ENCODE measurements at places on chromosomes 2 and 18. TPM values are rescaled to one million over a fixed set of nuclear protein-coding genes. Genes with fewer than 3 reads are reported as not detected.

ZSWIM2 gene
- polyA plus RNA-seq: 0.02 TPM

DSG1 gene
- 0.05 TPM for polyA plus RNA-seq

GREB1L gene
- 0.23 TPM for polyA plus RNA-seq

RSAD2 gene
- polyA plus RNA-seq: 0.95 TPM

ASB18 gene
- polyA plus RNA-seq: not detected

TSPYL6 gene
- not detected for polyA plus RNA-seq

PTH2R gene
- 0.49 TPM for polyA plus RNA-seq

IHH gene
- polyA plus RNA-seq: not detected

LBH gene
- polyA plus RNA-seq: 4.1 TPM

ALS2 gene
- polyA plus RNA-seq: 4.8 TPM

LOXHD1 gene
- polyA plus RNA-seq: 0.46 TPM

DNA sequence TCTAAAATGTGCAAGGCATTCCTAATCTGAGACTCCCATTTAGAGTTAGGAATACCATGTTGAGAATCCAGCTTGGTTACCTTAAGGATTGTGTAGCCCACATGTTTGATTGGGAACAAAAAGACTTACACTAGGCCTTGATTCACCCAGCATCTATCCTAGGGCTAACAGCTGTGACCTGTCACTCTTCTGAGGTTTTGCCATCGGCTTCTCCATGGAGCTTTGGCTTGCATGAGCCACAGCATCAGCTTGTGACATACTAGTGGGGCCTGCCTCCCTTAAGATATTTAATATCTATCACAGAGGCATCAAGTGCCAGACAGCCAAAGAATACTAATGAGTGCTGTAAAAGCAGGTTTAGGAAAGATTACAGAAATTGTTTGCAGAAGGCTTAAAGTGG is 241.3 kb upstream of the UBE2E3 start:
- DNase-seq: no peak
- H3K27me3 ChIP-seq: peaks cover 3% of the 10 kb centered on the region
- no peaks in the 10 kb centered on the region for H3K4me1 ChIP-seq
- H3K36me3 ChIP-seq: no peaks in the 10 kb centered on the region
- no peak overlapping the region for H3K4me3 ChIP-seq

DNA sequence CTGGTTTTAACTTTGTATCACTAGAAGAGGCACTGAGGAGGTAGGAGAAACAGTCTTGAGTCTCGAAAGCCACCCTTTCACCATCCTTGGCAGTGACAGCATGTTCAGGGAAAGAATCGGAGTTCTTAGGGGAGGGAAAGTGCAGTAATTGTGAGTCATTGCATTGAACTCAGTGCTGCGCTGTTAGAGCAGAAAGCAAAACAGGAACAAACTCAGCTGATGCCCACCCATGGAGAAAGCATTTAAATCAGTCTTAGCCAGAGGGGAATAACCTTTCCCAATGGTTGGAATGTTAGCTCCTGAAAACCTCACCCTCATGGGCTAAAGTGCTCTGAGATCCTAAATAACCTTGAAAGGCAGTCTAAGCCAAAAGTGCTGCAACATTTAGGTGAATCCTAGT is 845.6 kb upstream of the CNTNAP5 start:
- no peak overlapping the region for H3K27ac ChIP-seq
- H3K4me1 ChIP-seq: no peaks in the 10 kb centered on the region
- H3K27me3 ChIP-seq: no peaks in the 10 kb centered on the region
- no peak for DNase-seq
- H3K4me3 ChIP-seq: no peak overlapping the region
- no peaks in the 10 kb centered on the region for H3K36me3 ChIP-seq

- no peaks in the 10 kb centered on the region for H3K36me3 ChIP-seq
- no peak overlapping the region for H3K27ac ChIP-seq
- no peaks in the 10 kb centered on the region for H3K4me1 ChIP-seq
Observed at GRCh38 chr18:50187659-50188058, 7.3 kb downstream of the MYO5B start.

GRCh38 chr18:6486313-6486712 is 71.6 kb upstream of the L3MBTL4 start:
- H3K27ac ChIP-seq: no peak overlapping the region
- H3K27me3 ChIP-seq: no peaks in the 10 kb centered on the region
- H3K4me3 ChIP-seq: no peak overlapping the region
- H3K36me3 ChIP-seq: no peaks in the 10 kb centered on the region
- H3K4me1 ChIP-seq: no peaks in the 10 kb centered on the region

- peak; percentile 56 for DNase-seq
- no peaks in the 10 kb centered on the region for H3K27me3 ChIP-seq
- H3K4me1 ChIP-seq: peaks cover 22% of the 10 kb centered on the region
- peak overlapping the region; percentile 94 for H3K27ac ChIP-seq
- H3K36me3 ChIP-seq: no peaks in the 10 kb centered on the region
Observed at GRCh38 chr2:207768168-207768865, 1.4 kb downstream of the FZD5 start.

DNA sequence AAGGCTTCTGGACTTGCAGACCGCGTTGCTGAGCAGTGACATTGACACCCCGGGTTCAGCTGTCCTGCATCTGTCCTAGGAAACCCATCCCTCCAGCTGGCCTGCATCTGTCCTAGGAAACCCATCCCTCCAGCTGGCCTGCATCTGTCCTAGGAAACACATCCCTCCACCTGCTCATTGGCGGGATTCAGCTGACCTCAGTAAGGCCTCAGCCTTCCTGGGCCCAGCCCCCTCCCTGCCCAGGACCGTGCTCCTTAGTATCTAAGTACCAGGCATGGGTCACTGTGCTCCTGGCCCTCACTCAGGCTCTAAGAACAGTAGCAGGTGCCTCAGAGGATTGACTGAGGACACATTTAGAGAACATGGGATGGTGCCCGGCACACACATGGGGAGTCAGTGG is 1.2 kb downstream of the MLPH start:
- no peak overlapping the region for H3K27ac ChIP-seq
- no peak for DNase-seq
- no peaks in the 10 kb centered on the region for H3K27me3 ChIP-seq
- peaks cover 14% of the 10 kb centered on the region for H3K4me1 ChIP-seq
- H3K36me3 ChIP-seq: no peaks in the 10 kb centered on the region

DNA sequence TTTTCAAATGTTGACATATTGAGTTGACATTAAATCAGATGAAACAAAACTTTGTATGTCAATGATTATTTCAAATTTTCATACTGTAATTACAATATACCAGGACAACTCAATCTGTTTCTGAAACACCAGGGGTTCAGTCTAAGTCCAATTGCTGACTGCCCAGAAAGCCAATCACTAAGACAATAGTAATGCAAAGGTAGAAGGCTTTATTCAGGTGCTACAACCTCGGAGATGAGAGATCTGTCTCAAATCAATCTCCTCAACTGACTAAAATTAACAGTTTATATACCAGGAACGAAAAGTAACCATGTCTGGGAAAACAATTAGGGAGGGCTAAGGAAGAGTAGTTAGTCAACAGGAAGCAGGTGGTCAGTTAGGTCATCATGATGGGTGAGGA is 1400.4 kb downstream of the SUCLG1 start:
- no peaks in the 10 kb centered on the region for H3K36me3 ChIP-seq
- H3K27ac ChIP-seq: no peak overlapping the region
- no peaks in the 10 kb centered on the region for H3K27me3 ChIP-seq
- no peak for DNase-seq
- H3K4me3 ChIP-seq: no peak overlapping the region

DNA sequence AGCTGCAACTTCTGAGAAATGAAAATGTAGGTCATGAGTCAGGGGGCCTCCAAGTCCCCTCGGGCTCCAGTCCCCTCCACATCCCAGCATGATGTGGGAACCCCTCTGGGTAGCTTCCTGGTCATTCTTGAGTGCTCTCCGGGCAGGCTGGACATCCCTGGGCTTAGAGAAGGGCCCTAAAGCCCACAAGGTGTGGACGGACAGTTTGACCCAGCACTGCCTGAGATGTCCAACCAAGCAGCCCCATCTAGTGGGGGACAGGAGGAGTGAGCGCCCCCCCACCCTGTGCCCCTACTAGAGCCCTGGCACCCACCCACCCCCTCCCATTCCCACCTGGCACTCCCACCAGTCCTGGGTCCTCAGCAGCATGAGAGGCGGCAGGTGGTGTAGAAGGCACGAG is 46.0 kb downstream of the CYP27C1 start:
- no peak overlapping the region for H3K27ac ChIP-seq
- no peaks in the 10 kb centered on the region for H3K27me3 ChIP-seq
- no peaks in the 10 kb centered on the region for H3K4me1 ChIP-seq
- H3K36me3 ChIP-seq: no peaks in the 10 kb centered on the region
- H3K4me3 ChIP-seq: no peak overlapping the region
- DNase-seq: no peak

- DNase-seq: peak; percentile 11
- no peaks in the 10 kb centered on the region for H3K27me3 ChIP-seq
- no peaks in the 10 kb centered on the region for H3K36me3 ChIP-seq
- H3K4me3 ChIP-seq: no peak overlapping the region
Observed at GRCh38 chr2:240238786-240239185, 98.3 kb upstream of the OTOS start.

DNA sequence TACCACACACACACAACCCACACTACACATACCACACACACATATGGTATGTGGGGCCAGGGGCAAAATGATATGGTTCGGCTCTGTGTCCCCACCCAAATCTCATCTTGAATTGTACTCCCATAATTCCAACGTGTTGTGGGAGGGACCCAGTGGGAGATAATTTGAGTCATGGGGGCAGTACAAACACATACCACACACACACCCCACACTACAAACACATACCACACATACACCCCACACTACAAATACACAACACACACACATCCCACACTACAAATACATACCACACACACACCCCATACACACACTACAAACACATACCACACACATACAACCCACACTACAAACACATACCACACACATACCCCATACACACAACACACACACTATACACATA is 117.8 kb downstream of the TTC32 start:
- H3K4me1 ChIP-seq: no peaks in the 10 kb centered on the region
- no peak overlapping the region for H3K27ac ChIP-seq
- DNase-seq: no peak
- H3K4me3 ChIP-seq: no peak overlapping the region
- H3K27me3 ChIP-seq: no peaks in the 10 kb centered on the region

DNA sequence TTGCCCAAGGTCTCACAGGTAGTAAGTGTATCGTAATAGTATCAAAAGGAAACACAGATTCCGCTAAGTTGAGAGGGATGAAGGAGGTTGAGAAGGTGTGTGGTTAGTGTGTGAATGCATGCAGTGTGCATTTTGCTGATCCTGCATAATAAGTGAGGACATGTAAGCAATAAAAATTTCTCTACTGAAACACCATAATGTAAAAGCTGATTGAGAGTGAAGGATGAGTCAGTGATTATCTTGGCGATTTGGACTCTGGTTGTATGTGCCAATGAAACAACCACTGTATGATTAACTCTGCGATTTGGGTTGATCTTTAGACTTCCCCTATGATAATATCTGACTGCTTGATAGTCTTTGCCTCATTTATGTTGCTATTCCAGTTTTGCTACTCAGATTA is 16.7 kb upstream of the ADGRF3 start:
- H3K27me3 ChIP-seq: no peaks in the 10 kb centered on the region
- H3K27ac ChIP-seq: no peak overlapping the region
- no peaks in the 10 kb centered on the region for H3K36me3 ChIP-seq
- no peak overlapping the region for H3K4me3 ChIP-seq

GRCh38 chr2:19548116-19548515 is 189.7 kb upstream of the OSR1 start:
- H3K36me3 ChIP-seq: no peaks in the 10 kb centered on the region
- H3K4me1 ChIP-seq: no peaks in the 10 kb centered on the region
- no peak for DNase-seq

DNA sequence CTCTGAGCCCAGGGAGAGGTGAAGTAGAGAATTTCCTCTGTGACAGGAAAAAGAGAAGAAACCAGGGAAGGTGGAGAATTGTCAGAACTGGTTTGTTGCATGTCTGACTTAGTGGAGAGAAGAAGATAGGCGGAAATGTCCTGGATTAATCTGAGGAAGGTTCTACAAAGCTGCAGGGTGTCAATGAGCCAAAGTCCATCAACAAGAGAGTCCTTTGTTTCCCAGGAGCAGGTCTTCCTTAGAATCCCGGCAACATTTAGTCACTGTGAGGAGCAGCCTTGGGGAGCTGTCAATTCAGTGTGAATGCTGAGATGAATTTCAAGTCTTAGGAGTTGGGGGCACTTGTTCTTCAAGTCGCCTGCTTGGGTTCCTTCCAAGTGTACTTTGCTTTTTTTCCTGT is 88.4 kb upstream of the CELF4 start:
- peaks cover 4% of the 10 kb centered on the region for H3K27me3 ChIP-seq
- no peaks in the 10 kb centered on the region for H3K4me1 ChIP-seq
- no peak for DNase-seq
- no peaks in the 10 kb centered on the region for H3K36me3 ChIP-seq
- no peak overlapping the region for H3K4me3 ChIP-seq
- H3K27ac ChIP-seq: no peak overlapping the region

DNA sequence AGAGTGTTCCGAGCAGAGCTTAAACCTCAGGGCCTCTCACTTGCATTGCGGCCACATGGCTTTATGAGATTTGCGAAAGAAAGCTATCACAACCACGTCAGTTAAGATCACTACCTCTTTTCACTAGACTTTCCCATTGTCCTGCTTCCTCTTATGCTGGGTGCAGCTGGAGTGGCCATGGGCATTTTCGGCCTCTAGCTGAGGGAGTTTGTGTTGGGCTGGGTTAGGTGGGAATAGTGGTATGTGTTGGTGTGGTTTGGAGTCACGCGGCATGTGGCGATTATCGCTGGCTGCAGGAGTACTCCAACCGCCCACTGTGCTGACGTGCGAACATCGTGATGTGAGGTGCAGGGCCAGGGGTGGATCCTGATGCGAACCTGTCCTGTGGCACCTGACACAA is 27.1 kb downstream of the RALB start:
- peaks cover 2% of the 10 kb centered on the region for H3K4me1 ChIP-seq
- no peak overlapping the region for H3K27ac ChIP-seq
- no peak for DNase-seq
- H3K27me3 ChIP-seq: no peaks in the 10 kb centered on the region
- H3K4me3 ChIP-seq: no peak overlapping the region

DNA sequence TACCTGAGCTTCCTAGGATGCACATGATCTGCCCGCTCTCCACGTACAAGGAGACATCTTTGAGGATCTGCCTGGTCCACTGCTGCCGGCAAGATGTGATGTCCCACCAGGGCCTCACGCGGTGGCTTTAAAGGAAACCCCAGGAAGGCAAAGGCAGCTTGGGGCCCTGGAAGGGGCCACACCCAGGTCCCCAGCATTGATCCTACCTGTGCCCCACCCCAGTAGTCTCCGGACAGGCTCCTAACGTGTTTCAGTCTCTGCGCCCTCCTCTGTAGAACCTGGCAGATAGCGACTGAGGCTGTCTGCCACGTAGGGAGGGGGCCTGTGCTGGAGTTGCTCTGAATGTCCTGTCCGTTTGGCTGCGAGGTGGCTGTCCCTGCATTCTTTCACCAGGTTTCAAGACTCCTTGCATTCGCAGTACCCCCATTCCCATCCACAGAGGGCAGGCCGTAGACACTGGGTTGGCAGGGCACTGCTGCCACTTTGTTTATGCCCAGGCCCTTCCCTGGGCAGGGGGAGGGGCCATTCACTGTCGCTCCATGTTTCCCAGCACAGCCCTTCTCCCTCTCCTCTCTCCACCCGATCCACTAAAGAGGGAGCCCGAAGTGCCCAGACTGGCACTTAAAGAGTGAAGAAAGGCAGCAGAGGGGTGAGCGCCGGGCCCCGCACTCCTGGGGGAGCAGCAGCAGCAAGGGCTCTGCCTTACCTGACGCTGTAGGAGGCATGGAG is 644 bp downstream of the ABCG5 start:
- no peaks in the 10 kb centered on the region for H3K36me3 ChIP-seq
- DNase-seq: no peak
- H3K4me1 ChIP-seq: no peaks in the 10 kb centered on the region
- no peak overlapping the region for H3K27ac ChIP-seq
- no peaks in the 10 kb centered on the region for H3K27me3 ChIP-seq
- H3K4me3 ChIP-seq: no peak overlapping the region

Measured in pancreas (tissue), 10 donors.